ENCODE measurements at places on chromosomes 7 and 10. TPM values are rescaled to one million over a fixed set of nuclear protein-coding genes. Genes with fewer than 3 reads are reported as not detected.
A peak's percentile ranks its signal among the peaks of the same experiment; 100 is the strongest.

- no peak for DNase-seq
Measured at GRCh38 chr10:75019370-75019769, 92.1 kb upstream of the SAMD8 start.

- DNase-seq = peak; percentile 90
Measured at GRCh38 chr10:79178614-79179163, 109.9 kb downstream of the ZMIZ1 start.

The ADRA2A gene
- polyA plus RNA-seq = 2.9 TPM

DNA sequence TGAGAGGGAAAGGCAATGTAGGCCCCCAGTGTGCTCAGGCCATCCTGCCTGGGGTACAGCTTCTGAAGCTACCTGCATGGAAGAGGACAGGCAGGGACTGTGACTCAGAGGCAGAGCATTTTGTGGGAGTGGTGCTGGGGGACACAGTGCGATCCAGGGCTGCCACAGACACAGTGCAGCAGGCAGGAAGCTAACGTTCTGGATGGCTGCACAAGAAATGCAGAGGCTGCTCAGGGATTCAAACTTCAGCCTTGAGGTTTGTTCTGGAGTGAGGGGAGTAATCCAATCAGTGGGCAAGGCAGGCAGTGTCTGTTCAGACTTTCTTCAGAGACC, 648.0 kb upstream of the IGFBP3 start:
- DNase-seq = no peak

The JAKMIP3 gene
- 0.25 TPM for polyA plus RNA-seq

GRCh38 chr7:46286957-46287356, 365.9 kb upstream of the IGFBP3 start:
- DNase-seq = no peak

GRCh38 chr7:122790591-122790990, 87.9 kb upstream of the RNF148 start:
- no peak for DNase-seq

The AGK gene
- 45.8 TPM for polyA plus RNA-seq

GRCh38 chr7:130210181-130210935, 2.7 kb downstream of the SSMEM1 start:
- no peak for DNase-seq

The TMEM229A gene
- polyA plus RNA-seq = 0.13 TPM

The POLL gene
- 39.9 TPM for polyA plus RNA-seq

GRCh38 chr10:21604651-21605050, 70.6 kb downstream of the MLLT10 start:
- DNase-seq = no peak

DNA sequence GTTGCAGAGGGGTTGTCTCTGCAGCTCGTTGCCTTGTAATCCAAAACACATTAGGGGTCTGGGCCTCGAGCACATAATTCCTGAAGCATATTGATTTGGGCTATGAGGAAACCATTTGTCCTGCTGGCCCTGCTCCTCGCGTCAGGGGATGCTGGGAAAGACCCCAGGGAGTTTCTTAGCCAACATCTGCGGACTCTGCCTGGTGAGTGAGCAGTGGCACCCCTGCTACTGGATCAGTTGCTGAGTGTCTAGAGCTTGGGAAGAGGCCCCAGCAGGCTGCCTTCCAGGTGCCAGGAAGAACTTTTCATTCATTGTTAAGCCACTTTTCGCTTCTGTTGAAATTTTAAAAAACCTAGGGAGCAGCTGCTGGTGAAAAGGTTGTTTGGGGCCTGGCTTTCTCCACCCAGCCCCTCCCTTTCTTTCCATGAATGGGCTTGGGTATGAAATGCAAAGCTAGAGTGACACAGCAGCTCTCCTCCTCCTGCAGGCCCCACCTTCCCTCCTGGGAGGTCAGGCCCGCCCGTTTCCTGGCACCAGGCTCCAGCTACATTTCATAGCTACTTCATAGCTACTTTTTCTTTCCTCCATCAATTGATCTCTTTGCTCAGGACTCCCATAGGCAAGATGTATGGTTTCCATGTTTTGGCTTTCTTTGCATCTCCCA, 26.8 kb downstream of the TACR2 start:
- DNase-seq = no peak

GRCh38 chr10:24240041-24240751, 31.3 kb downstream of the KIAA1217 start:
- no peak for DNase-seq

DNA sequence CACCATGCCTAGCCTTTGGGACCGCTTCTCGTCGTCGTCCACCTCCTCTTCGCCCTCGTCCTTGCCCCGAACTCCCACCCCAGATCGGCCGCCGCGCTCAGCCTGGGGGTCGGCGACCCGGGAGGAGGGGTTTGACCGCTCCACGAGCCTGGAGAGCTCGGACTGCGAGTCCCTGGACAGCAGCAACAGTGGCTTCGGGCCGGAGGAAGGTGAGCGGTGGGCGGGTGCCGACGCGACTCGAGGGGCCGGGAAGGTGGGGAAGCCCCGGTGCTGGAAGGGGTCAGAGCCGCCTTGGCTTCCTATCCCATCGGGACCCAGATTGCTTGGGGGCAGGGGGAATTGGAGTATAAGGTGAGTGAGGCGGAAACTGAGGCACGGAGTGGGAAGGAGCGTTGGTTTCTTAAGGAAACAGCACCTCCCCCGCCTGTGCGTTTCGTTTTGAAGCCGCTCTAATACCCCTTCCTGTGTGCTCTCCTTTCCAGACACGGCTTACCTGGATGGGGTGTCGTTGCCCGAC, 547 bp downstream of the DDIT4 start:
- DNase-seq = no peak

DNA sequence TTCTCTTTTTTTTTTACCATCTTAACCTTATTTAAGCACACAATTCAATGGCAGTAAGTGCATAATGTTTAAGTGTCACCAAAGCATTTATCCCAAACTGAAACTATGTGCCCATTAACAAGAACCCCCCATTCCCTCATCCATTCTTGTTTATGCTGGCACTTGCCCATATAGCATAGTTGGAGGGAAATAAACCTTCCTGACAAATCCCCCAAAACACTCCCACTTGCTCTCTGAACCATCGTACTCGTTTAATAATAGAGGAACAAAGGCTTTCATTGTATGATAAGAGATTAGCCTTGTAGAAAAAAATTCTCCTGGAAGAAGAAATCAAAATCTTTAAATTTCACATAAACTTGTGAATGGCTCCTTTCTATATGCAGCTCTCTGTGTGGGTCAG, 26.4 kb upstream of the KCNMA1 start:
- no peak for DNase-seq

- DNase-seq = no peak
Measured at GRCh38 chr10:21184216-21184615, 287.1 kb upstream of the NEBL start.

The HTR5A gene
- polyA plus RNA-seq = not detected

GRCh38 chr7:96397936-96398598, 76.2 kb upstream of the SLC25A13 start:
- DNase-seq = no peak

DNA sequence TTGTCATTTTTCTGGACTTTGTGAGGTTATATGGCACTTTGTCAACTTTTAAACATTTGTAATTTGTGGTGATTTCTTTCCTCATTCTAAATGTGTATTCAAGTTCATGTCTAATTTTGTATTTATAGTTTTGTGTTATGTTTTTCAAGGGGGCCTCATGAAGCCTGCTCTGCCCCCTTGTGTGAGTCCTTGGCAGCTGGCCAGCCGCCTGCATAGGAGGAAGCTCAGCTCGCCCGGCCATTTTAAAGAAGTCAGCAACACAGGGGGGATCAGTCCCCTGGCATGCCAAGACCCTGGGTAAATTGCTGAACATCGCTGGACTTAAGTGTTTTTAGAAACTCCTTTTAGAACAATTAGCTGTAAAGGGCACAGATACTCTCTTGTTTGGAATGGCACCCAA, 123.0 kb downstream of the ANLN start:
- no peak for DNase-seq

The ITIH2 gene
- polyA plus RNA-seq = 0.43 TPM

DNA sequence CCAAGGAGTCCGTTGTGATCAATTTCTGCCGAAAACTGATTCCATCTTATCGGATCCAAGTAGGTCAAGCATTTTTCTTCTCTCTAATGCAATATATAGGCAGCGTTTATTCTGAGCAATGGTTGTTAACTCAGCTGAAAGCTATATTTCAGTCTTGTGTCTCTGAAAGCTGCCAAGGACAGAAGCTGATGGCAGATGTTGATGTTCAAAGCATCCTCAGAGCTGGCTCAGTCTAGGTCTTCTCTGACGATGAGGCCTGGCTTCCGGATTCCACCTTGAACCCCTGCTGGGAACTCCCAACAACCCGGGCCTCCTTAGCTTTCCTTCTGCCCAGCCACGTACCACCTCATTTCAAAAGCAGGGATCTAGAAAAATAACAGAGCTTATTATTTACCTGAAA, 863.6 kb downstream of the NRG3 start:
- DNase-seq = no peak

The MORN4 gene
- 24.7 TPM for polyA plus RNA-seq

The ARHGEF35 gene
- polyA plus RNA-seq = 24.0 TPM

DNA sequence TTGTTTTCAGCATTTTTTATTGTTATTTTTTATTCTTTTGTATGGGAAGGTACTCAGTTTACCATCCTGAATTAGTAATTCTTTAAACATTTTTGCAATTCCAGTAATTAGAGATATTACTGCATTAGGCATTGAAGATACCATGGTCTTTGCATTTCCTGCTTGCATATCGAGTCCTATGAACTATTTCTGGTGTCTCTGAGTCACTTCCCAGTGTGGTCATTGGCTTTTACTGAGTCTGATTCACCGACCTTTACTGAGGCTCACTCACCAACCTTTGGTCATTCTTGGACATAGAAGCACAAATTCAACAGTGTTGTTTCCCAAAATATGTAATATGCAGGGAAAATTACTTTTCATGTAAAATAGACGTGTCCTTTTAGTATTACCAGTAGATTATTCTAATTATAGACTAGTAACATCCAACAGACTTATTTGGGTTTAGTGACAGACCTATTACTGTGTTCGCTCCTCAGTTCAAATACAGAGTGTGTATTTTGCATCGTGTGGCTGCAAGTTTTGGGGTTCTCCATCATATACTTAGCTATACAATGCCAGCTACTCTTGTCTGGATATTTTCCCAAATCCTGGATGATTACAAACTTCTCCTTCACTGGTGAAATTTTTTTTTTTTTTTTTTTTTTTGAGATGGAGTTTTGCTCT, 180.7 kb upstream of the PRSS1 start:
- DNase-seq = no peak

Data from left kidney (tissue), 8 donors.